ENCODE measurements at places on chromosomes 5 and 9. TPM values are rescaled to one million over a fixed set of nuclear protein-coding genes. Genes with fewer than 3 reads are reported as not detected.

The TICAM2 gene
- 3.0 TPM for total RNA-seq

GRCh38 chr5:134994560-134995156 lies 27.0 kb downstream of the CATSPER3 start:
- no peak for DNase-seq

DNA sequence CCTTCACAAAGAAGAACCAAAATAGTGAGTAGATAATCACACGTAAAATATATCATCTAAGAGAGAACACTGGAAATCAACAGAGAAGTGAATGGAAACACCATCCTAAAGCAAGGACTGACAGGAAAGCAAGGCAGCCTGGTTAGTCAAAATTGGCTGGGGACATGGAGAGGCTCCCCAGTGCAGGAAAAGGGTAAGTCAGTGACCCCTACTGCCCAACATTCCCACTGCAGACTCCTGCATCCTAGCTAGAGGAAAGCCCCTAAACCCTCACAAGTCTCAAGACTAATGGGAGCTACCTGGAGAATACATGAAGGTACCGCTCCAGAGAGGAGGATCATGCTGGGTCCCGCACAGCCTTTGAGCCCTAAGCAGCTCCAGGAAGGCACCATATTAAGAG lies 60.1 kb downstream of the ZDHHC21 start:
- no peak for DNase-seq

GRCh38 chr5:66814146-66814991 lies 218.2 kb downstream of the MAST4 start:
- no peak for DNase-seq

GRCh38 chr9:98884849-98885248 lies 58.9 kb upstream of the COL15A1 start:
- DNase-seq, result no peak

- DNase-seq, result no peak
Observed at GRCh38 chr9:115941561-115942315, 211.9 kb upstream of the PAPPA start.

GRCh38 chr5:14399054-14399692 lies 182.4 kb upstream of the OTULINL start:
- DNase-seq, result no peak

DNA sequence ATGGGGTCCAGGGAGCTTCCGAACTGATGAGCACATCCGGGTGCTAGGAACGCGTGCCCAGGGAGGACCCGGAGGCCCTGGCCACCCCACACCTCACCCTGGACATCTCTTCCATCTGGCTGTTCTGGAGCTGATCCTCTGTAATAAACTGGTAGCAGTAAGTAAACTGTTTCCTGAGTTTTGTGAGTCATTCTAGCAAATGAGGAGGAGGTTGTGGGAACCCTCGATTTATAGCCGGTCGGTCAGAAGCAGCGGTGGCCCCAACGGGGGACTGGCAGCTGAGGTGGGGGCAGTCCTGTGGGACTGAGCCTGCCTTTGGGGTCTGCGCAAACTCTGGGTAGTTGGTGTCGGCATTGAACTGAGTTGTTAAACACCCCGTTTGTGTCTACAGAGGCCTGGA lies 15.4 kb upstream of the UBAC1 start:
- no peak for DNase-seq

The CSF2 gene
- total RNA-seq, result not detected

The PDLIM4 gene
- 3.8 TPM for total RNA-seq

- no peak for DNase-seq
Observed at GRCh38 chr5:95856501-95856981, 34.0 kb upstream of the GLRX start.

- DNase-seq, result no peak
Observed at GRCh38 chr5:39780347-39780746, 355.6 kb upstream of the DAB2 start.

Data from left ventricle myocardium superior (tissue), 1 donor.